ENCODE measurements at places on chromosomes 1 and 21.
A peak's percentile ranks its signal among the peaks of the same experiment; 100 is the strongest.

DNA sequence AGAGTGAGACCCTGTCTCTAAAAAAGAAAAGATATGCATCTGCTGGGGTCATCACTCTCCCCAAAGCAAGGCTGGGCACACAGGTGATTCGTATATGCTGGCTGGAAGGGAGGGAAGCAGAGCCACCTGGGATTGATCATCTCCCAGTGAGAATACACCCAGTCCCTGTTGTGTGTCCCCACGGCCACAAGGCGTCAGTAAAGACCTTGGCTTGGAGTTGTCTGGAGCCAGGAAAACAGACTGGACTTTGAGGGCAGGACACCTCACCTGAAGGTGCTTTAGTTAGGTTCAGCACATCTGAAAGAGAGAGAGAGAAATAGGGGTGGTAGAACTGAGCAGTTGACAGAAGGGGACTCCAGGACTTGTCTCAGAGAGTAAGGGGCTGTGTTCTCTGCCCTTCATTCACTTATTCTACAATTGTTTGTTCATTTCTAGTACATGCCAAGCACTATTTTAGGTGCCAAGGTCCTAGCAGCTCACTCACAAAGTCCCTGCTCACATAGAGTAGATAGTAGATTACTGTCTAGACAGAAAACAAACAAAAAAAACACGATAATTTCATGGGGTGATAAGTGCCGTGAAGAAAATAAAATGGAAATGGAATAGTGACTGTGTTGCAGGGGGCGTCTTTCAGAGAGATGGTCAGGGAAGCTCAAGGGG is 13.5 kb downstream of the CITED4 start:
- DNase-seq: peak; percentile 72

GRCh38 chr1:81738875-81739274 is 61.9 kb upstream of the ADGRL2 start:
- peak; percentile 16 for DNase-seq

GRCh38 chr21:16502897-16503296 is 773.1 kb downstream of the USP25 start:
- no peak for DNase-seq

- peak; percentile 47 for DNase-seq
These were observed 643 bp upstream of the MOV10 start for GRCh38 chr1:112673592-112674439.

GRCh38 chr1:112788561-112788960 is 73.4 kb upstream of the PPM1J start:
- DNase-seq: no peak

DNA sequence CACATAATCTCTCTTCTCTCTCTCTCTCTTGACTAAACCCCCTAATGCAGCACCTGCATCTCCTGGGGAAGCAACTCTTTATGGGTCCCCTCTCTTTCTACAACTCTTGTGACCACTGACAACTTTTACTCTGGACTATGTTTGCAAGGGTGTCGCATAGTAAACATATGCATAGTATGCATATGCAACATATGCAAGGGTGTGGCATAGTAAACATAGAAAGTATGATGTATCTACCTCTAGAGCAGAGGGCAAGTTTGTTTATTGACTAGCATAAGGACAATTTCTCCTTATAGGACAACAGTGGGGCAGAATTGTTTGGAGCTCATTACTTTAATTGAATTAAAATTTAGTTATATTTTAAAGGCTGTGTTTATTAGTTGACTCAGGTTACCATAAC is 462.5 kb downstream of the AMY1C start:
- no peak for DNase-seq

- DNase-seq: no peak
These were observed 81.6 kb upstream of the ACTL8 start for GRCh38 chr1:17673329-17674072.

DNA sequence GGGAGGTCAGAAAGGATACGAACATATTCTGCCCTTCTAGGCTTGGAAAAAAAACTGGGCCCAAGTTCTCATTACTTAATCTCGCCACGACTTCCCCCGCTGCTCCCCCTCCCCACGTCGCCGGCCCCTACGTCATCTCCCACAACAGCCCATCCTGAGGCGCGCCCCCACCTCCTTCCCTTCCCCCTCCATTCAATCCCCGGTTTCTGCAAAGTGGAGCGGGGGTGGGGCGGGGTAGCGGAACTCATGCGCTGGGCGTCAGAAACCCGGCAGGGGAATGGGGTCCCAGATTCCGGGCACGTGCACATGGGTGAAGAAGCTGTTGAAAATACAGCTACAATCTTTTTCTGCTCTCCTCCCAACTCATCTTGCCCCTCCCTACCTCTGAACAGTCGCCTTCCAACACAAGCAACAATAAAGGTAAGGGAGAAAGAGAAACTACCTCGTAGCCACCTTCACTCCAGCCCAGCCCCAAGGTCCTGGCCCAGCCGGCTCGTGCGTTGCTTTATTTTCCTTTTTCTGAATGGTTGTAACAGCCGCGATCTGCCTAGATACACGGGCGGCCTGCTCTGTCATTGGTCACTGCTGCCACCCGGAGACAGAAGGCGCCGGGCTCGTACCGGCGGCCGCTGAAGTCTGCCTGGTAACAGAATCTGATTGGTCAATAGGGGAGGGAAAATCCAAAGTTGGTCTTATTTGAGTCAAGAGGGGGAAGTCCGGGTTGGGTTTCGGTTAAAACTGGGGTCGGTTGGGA is at the start of gene RFX5:
RFX5 (minus strand) TSS at position 484 of the 754 bp plus-strand sequence. CDS start 932 bp downstream, outside the sequence.
- DNase-seq: peak; percentile 99

GRCh38 chr21:44748621-44749020 is 37.2 kb upstream of the TSPEAR start:
- no peak for DNase-seq

- no peak for DNase-seq
These were observed 3.4 kb downstream of the TRIM11 start for GRCh38 chr1:228403231-228403631.

GRCh38 chr1:17922833-17923232 is 167.7 kb downstream of the ACTL8 start:
- peak; percentile 5 for DNase-seq

GRCh38 chr1:41718497-41718896 is 200.2 kb downstream of the HIVEP3 start:
- peak; percentile 52 for DNase-seq

DNA sequence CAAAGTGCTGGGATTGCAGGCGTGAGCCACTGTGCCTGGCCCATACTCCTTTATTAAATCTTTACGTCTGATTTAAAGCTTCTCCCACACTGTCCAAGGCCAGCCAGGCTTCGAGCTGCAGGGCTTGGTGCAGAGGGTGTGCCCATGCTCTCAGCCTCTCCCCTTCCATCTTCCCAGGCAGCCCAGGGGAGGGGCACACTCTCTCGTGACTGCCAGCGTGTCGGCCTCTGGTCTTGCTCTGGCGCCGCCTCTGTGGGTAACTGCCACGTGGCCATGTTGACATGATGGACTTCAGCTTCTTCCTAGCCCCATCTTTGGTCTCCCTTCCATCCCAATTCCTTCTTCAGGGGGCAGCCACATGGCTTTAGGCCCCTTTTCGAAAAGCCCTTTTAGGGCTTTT is 4.7 kb downstream of the GPR137B start:
- DNase-seq: no peak

GRCh38 chr1:160779626-160780397 is 16.2 kb upstream of the LY9 start:
- DNase-seq: no peak

DNA sequence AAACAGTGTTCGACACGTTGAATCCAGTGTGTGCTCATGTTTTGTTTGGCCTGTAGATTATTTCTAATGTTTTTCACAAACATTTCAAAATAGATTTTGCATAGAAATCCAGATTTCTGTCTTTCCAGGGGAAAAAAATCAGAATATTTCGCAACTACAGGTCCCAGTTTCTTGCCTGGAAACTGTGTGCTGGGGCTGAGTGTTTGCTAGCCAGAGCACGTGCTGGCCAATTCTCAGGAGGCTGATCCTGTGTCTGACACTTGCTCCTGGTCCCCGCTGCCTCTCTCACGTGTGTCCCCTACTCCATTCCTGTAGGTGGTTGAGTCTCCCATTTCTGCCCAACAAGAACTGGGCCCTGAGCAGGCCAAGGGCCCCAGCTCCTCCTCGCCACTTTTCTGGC is 2.4 kb downstream of the MAB21L3 start:
- no peak for DNase-seq

Measured in mammary epithelial cell (primary cell).